ENCODE measurements at places on chromosomes 3 and 15. TPM values are rescaled to one million over a fixed set of nuclear protein-coding genes. Genes with fewer than 3 reads are reported as not detected.

CHRNA3 gene
- 0.15 TPM for polyA plus RNA-seq

ZNF592 gene
- polyA plus RNA-seq: 9.6 TPM

MUC4 gene
- polyA plus RNA-seq: 0.07 TPM

CX3CR1 gene
- polyA plus RNA-seq: 0.24 TPM

MCF2L2 gene
- polyA plus RNA-seq: 0.22 TPM

TRIM42 gene
- polyA plus RNA-seq: not detected

SLC22A13 gene
- 0.03 TPM for polyA plus RNA-seq

CCDC71 gene
- polyA plus RNA-seq: 8.0 TPM

PPP2R3A gene
- 2.6 TPM for polyA plus RNA-seq

NCKIPSD gene
- 13.5 TPM for polyA plus RNA-seq

TBCCD1 gene
- polyA plus RNA-seq: 6.8 TPM

ZNF619 gene
- polyA plus RNA-seq: 1.6 TPM

ABHD5 gene
- polyA plus RNA-seq: 21.3 TPM

TMCO5A gene
- not detected for polyA plus RNA-seq

NPAP1 gene
- polyA plus RNA-seq: 0.03 TPM

TEX55 gene
- polyA plus RNA-seq: not detected

RNU6-1 gene
- not detected for polyA plus RNA-seq

LRRC3B gene
- polyA plus RNA-seq: 0.79 TPM

RBM5 gene
- 76.0 TPM for polyA plus RNA-seq

ATP2C1 gene
- 38.9 TPM for polyA plus RNA-seq

FBXL22 gene
- 0.79 TPM for polyA plus RNA-seq

LINGO1 gene
- polyA plus RNA-seq: 1.1 TPM

RASGRF1 gene
- polyA plus RNA-seq: 0.79 TPM

ITIH1 gene
- polyA plus RNA-seq: 0.37 TPM

FRMD5 gene
- 0.12 TPM for polyA plus RNA-seq

GPR87 gene
- not detected for polyA plus RNA-seq

ITIH3 gene
- 2.9 TPM for polyA plus RNA-seq

PCBP4 gene
- 11.7 TPM for polyA plus RNA-seq

DCUN1D1 gene
- 8.7 TPM for polyA plus RNA-seq

NEK10 gene
- 0.09 TPM for polyA plus RNA-seq

TMEM108 gene
- 1.5 TPM for polyA plus RNA-seq

SLC25A38 gene
- 22.7 TPM for polyA plus RNA-seq

KIF23 gene
- polyA plus RNA-seq: 0.61 TPM

PLSCR2 gene
- polyA plus RNA-seq: not detected

NOX5 gene
- polyA plus RNA-seq: 0.02 TPM

GRM7 gene
- polyA plus RNA-seq: 0.10 TPM

GPR149 gene
- polyA plus RNA-seq: not detected

Measured in adipose tissue (tissue), 3 donors.